ENCODE measurements at places on chromosomes 6 and 20.

DNA sequence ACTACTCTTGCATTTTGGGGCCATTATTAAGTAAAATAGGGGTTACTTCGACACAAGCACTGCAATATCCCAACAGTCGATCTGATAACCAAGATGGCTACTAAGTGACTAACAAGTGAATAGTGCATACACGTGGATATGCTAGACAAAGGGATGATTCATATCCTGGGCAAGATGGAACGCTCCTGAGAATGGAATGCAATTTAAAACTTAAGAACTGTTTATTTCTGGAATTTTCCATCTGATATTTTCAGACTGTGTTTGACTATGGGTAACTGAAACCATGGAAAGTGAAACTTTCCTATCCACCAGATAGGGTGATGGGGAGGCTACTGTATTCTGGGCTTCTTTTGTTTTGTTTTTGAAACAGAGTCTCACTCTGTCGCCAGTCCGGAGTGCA is 66.5 kb downstream of the ILRUN start:
- DNase-seq: peak; percentile 85

DNA sequence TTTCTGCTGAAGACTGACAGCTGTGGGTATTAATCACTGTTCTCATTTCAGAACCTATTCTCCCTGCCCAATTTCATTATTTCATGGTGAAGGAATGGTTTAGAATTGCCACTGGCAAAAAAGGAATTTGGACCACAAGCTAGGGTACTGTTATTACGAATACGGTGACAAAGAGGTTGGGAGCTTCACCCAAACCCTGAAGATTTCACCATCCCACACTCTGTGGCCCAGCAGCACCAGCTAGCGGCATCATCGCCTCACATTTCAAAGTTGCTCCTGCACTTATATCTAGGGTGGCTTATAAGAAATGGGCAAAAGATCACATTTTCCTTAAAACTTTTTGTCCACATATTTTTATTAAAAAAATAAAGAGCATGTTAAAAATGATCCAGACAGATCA is 236.1 kb downstream of the SYNDIG1 start:
- no peak for DNase-seq

- no peak for DNase-seq
Observed at GRCh38 chr6:2733736-2734480, 16.8 kb downstream of the MYLK4 start.

- DNase-seq: no peak
Observed at GRCh38 chr6:104326173-104327001, 533.3 kb downstream of the HACE1 start.

DNA sequence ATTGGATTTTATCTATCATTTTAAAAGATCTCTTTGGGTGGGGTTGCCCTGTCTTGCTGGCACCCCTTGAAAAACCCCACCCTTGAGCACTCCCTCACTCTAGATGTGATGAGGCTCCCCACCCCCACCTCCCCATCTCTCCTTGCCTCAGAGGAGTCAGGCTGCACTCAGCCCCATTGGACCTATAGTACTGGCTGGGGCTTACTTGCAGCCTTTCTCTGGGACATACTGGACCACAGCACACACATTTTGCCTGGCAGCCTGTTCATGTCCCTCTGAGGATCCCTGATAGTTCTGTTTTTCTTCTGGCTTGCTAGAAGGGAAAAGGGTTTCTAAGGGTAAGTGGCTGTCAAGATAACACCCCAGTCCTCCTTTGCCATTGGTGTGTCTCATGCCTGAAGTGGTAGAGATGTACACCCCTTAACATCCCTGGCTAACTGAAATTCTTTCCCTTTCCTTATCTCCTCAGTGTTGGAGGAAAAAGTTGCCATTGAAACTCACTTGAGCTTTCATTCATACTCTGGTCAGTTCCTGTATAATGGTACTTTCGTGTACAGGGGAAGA is 553.4 kb upstream of the CITED2 start:
- DNase-seq: no peak

GRCh38 chr20:1802385-1803060 is 92.7 kb upstream of the SIRPA start:
- no peak for DNase-seq

- DNase-seq: no peak
Observed at GRCh38 chr6:41162687-41163418, at the start of gene TREM2. TREM2 (minus strand) TSS chr6:41163116; CDS start chr6:41163082, 34 bp downstream.

DNA sequence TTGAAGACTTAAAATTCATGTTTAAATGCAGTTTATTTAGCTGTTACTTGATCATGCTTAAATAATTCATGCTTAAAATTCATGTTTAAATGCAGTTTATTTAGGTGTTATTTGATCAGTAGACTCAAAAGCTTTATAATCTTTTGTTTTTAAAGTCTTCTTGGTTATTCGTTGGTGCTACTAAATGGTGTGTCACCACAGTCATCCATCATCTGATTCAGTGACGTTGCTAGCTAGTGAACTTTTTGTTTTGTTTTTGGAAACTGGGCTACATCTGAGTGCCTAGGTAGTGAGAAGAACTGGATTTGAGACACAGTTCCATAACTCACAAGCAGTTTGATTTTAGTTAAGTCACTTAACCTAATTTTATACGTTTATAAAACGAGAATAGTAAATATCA is 20.9 kb downstream of the SCAF8 start:
- DNase-seq: no peak

DNA sequence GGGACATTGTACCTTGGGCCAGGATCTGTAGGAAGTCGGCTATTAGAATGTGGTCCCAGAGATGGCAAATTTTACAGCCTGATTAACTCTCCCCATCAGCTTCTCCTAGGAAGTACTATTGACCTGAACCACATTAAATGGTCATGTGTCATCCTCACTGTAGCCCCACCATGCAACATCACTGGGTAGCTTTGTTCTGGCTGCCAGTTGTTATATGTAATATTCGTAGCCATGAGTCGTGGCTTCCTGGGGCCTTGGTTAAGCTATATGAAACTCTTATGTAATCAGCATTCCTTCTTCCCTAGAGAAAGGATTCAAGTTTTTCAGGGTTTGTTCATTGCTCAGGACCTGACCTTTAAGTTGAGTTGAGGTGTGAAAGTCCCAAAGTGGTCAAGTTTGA is 125.7 kb downstream of the ANKS1A start:
- no peak for DNase-seq

DNA sequence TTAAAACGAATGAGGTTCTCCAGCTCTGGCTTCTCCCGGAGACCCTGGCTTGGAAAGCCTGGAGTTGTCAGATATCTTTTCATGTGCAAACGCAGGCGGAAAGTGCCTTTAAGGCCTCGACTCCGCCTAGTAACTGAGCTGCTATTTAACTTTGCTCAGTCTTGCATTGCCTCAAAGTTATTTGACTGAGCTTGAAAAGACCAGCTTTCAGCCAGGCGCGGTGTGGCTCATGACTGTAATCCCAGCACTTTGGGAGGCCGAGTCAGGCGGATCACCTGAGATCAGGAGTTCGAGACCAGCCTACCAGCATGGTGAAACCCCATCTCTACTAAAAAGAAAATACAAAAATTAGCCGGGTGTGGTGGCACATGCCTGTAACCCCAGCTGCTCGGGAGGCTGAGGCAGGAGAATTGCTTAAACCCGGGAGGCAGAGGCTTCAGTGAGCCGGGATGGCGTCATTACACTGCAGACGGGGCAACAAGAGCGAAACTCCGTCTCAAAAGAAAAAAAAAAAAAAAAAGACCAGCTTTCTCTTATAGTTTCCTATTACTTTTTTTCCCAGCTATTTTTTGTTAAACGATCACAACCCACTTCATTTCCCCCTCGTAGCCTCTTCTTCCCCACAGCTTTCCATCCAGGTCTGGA is 1.9 kb downstream of the GCNT2 start:
- no peak for DNase-seq

DNA sequence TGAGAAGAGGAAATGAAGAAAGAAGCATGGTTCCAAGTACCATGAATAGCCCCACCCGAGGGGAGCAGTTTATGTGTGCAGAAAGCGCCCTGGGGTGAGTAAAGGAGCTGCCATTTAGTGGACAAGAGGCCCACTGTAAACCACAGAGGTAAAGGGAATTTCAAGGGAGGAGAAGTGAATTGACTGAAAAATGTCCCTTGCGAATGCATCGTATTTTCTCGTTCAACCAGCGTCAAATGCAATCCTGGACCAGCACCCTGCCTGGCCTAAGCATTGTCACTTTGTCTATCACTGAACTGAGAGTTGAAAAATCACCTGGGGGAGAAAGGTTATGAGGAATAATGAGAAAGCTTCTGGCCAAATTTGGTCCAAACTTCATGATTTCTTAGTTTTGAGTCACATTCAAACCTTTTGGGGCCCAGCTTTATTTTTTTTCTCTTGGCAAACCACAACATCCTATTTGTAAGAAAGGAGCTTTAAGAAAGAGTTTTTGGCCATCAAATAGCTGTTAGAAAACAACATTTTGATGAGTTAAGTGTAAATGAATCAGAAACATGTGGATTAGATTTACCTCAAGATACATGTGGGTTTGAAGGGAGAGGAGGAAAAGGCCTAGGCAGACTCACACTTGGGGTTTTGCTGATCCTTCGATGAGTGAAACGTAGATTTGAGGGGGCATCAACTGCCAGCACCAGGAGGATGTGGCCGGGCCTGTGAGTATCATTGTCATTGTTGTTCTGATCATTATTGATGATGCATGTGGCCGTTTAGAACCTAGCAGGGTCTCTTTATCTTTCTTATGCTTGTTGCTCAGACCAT is 214.0 kb downstream of the CLIC5 start:
- DNase-seq: no peak

- DNase-seq: no peak
Observed at GRCh38 chr6:50925981-50926380, 107.3 kb downstream of the TFAP2B start.

GRCh38 chr20:14259689-14260088 is 77.7 kb downstream of the FLRT3 start:
- DNase-seq: no peak

DNA sequence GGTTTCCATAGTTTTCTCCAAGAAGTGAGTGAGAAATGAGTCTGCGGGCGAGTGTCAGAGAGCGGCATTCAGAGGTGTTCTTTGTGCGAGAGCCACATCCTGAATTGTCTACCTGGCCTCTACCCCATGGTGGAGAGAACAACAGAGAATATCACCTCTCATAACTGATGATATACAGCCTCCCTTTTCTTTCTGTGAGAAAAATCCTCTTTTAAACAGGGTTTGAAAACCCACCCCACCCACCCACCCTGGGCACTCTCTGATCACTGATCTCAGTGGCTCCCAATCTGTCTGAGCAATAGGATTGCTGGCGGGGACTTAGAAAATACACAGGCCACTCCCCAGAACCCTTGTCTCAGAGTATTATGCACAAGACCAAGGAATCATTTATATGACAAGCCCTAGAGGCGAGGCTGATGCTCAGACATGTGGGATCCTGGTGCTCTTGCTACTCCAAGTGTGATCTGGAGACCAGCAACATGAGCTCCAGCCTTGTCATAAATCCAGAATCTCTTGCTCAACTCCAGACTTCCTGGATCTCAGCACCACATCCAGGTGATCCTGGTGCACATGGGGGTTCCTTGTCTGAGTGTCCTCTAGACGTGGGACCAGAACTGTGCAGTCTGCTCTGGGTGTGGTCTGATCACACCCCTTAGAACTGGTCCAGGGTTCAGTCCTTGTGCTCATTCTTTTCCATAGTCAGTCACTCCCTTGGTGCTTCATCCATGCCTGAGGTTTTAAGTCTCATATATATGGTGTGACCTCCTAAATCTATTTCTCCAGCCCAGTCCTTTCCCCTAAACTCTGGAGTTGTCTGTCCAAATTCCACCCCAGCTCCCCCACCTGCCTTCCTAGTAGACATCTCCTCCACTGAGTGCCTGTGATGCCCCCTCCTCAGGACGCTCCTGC is 5.3 kb downstream of the HLA-B start:
- DNase-seq: no peak

GRCh38 chr6:111925296-111925695 is 52.0 kb upstream of the FYN start:
- no peak for DNase-seq

- no peak for DNase-seq
Observed at GRCh38 chr6:14915888-14916832, 329.7 kb upstream of the JARID2 start.

GRCh38 chr20:40441771-40442170 is 247.3 kb downstream of the MAFB start:
- no peak for DNase-seq

DNA sequence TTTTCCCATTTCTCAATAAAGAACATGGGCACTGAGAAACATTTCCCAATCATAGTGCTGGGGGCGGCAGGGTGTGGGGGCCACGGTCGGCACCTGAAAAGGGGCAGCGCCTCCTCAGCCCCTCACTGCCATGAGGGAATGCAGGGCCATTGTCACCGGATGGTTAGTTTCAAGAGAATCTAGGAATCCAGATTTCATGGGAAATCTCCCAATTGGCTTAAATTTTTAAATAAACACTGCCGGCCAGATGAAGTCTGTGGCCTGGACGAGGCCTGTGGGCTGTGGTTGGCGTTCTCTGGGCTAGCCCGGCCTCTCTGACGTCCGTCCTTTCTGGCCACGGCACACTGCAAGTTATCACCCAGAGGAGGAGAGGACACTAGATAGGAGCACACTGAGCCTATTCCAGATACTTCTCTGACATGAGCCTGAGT is 25.6 kb downstream of the MANBAL start:
- DNase-seq: no peak

DNA sequence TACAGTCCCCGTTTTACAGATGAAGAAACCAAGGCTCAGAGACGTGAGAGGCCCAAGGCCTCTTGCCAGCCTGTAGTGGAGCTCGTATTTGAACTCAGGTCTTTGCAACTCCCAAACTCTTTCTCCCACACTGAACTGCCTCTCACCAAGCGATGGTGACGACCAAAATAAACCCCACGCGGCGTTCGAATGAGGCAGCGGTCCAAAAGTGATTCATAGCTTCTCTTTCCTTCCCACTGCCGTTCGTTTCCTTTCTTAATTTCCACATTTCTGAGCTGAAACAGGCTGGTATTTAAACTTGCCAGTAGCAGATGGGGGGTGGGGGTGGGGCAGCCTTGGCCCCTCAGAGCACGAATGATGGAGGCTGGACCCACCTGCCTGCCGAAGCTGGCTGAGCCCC is 252.9 kb upstream of the KCNG1 start:
- no peak for DNase-seq

DNA sequence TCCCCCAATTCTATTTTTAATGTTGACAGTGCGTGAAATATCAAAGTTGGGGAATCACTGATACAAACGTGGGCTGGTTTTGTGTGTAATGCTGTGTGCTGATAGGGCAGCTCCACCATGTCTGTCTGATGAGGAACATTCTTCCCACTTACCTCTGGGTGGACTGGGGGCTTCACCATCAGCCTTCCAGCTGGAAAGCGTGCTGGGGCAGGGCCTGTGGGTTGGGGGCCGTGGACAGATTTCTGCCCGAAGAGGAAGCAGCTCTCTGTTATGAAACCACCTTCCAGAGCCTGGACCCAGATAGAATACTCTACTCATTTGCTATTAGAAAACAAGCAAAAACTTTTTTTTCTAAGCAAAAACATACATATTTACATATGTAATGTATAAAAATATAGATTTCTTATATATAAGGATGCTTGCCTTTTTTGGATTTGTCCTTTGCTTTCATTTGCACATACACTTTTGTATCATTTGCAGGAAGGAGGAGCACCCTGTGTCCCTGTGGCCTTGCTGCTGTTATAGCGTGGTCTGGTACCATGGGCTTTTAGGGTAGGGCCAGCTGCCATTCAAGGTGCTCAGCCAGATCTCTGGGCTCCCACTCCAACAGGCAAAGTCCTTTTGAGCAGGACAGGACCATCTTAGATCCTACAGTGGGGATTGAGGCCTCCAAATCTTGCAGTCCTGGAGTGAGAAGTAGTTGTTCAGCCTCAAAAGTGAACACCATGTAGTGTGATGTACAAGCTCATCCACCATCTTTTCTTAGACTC is 48.1 kb downstream of the DUSP22 start:
- no peak for DNase-seq

Measured in AG04449 (cell line).